Activated T-cell treated with anti-CD3 and anti-CD28 coated beads for 1 hour (primary cell): ENCODE measurements at places on chromosomes 3 and 15.

- DNase-seq: peak; percentile 37
These were observed 762 bp downstream of the CTNNB1 start for GRCh38 chr3:41199866-41200668.

GRCh38 chr3:20325563-20325962, 139.6 kb upstream of the SGO1 start:
- no peak for DNase-seq

DNA sequence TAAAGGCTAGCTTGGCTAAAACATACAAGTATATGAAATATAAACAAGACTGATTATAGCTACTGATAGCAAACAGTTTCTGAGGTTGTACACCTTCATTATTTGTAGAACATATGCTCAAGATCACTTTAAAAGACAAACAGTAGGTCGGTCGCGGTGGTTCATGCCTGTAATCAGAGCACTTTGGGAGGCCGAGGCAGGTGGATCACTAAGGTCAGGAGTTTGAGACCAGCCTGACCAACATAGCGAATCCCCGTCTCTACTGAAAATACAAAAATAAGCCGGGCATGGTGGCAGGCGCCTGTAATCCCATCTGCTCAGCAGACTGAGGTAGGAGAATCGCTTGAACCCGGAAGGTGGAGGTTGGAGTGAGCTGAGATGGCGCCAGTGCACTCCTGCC, 80.3 kb downstream of the SMARCC1 start:
- DNase-seq: no peak

DNA sequence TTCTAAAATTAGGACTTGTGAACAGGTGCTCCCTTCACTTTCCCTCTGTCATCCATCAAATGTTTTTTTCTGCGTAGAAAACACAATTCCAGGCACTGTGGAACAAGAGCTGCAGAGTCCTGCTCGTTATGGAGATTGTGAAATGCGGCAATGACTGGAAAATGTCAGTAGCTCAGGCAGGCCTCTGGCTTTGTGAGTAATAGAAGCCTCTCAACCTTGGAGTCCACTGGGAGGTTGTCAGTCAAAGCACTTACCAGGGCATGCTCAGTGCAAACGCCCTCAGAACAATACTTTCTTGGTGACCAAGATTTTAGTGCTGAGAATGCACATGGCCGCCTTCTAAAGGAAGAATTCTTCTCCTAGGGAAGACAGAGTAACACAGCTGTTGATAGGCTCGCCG, 26.7 kb upstream of the MED12L start:
- DNase-seq: no peak

DNA sequence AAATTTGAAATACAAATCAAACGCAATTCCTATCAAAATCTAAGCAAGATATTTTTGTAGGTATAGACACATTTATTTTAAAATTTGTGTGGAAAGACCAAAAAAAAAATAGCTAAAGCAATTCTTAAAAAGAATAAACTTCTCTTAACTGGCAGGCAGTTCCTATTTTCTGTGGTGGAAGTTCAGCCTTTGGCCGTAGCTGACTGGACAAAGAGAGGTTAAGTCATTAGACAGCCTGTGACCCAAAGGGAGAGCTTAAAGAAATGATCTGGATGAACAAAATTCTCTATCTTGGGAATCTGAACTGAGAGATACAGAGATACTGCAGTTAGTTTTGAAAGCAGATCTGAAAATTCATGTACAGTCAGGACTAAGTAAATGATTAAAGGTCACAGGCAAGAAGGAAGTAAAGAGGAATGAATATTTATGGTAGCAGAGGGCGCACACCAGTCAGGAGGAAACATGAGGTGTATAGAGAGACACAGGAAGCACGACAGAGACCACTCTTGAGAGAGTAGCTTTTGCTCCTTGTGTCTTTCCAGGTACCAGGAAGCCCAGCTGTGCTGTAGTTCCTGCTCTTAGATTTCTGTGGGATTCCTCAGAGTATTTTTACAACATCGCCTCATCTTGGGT, 57.5 kb downstream of the TPRG1 start:
- DNase-seq: no peak

- no peak for DNase-seq
These were observed 917.6 kb downstream of the EPHA3 start for GRCh38 chr3:90025019-90025418.

- DNase-seq: no peak
These were observed 172.0 kb downstream of the STT3B start for GRCh38 chr3:31704591-31705179.

DNA sequence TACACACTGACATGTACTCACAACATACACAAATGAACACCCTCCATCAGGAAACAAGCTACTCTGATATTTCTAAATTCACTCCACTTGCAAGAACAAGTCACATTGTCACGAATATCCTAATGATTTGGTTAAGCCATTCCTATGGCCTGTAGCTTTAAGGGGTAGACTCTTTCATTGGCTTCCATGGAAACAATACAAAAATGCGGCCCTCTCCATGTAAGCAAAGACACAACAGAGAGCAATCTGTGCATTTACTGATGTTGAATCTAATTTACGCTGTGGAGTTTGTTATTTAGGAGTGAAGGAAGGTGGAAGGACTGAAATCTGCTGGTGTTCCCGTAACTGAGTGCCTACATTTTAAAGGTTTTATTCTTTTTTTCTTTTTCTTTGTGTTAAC, 114.5 kb downstream of the FMN1 start:
- DNase-seq: no peak

- DNase-seq: no peak
These were observed 3.9 kb upstream of the PARP14 start for GRCh38 chr3:122676759-122677158.

DNA sequence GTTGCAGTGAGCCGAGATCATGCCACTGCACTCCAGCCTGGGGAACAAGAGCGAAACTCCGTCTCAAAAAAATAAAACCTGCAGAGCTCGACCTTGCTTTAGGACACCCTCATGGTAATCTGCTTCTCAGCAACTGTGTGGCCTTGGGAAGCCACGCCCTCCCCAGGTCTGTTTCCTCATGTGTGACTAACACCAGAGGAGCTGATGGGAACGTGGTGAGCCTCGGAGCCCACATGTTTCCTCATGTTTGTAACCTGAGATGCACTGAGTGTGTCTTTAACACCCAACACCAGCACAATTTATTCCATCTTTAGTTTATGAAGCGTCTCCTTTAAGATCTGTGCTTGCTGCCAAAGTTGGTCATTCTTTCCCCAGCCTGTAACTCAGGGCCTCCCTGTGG, 142.8 kb downstream of the OCA2 start:
- no peak for DNase-seq

GRCh38 chr3:22606461-22606860, 596.7 kb upstream of the UBE2E2 start:
- DNase-seq: no peak

- no peak for DNase-seq
These were observed 537.3 kb downstream of the EPHA3 start for GRCh38 chr3:89644716-89645115.

- peak; percentile 51 for DNase-seq
These were observed 1.1 kb upstream of the IGF1R start for GRCh38 chr15:98647026-98647773.

GRCh38 chr15:70892912-70893560, 410 bp downstream of the LRRC49 start:
- no peak for DNase-seq

DNA sequence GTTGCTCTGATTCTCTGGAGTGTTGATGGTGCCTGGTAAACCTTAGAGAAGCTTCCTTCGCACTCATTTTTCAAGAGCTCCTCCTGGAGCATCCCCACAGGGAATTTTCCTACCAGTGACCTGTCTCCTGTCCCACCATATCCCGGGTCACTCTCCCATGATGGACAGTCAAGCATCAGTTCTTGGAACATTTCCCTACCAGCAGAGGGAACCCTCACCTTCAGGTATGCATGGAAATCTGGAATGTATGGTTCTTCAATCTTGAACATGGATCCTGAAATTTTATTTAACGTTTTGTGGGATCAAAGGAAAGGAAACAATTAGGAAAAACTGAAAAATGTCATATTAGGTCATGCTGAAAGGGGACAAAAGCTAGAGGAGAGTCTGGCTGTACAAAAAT, 153.8 kb downstream of the SPATA16 start:
- DNase-seq: no peak

DNA sequence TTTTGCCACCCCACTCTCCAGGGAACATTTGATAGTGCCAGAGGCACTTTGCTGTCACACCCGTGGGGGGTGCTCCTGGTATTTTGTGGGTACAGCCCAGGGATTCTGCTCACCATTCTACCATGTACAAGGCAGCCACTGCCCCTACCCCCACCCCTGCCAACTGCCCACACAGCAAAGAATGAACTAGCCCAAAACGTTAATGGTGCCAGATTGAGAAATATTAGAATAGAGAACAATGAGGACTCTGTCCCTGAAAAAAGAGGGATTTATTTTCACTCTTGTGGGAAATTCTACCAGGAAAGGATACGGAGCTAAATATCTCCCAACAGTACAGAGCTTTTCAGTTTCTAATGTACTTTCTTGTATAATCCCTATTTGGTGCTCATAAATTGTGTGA, 154.5 kb upstream of the SUCLG2 start:
- DNase-seq: no peak

GRCh38 chr3:112472691-112473090, 26.6 kb downstream of the BTLA start:
- no peak for DNase-seq

DNA sequence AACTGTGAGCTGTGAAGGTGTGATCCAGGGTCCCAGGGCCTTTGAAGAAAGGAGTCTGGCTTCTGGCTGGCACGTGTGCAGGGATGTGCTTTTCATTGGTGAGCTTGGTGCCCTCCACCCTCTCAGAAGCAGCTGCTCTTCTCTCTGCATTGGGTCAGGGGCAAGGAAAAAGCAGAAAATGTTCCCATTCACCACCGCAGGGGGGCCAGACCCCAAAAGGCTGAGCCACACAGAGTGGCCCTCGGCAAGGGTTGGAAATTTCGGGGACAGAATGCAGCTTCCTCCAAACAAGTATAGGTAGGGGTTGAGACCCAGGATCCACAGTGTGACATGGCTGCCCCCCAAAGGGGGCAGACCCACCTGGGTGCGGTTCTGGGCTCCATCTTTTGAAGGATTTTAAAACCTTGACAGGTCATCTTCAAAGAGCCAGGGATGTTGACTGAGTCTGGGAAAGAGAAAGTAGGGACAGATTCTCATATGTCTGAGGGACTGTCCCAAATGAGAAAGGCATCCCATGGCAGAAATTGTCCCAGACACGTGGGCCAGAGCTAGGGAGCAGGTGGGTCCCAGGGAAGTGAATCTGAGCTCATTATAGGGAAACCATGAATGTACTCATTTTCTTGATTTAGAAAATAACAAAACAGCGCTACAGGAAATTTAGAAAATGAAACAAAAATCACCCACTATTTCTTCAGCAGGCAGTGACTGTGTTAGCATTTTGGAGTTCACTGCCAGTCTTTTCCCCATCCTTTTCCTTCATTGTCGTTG, 2.7 kb downstream of the CSK start:
- no peak for DNase-seq

DNA sequence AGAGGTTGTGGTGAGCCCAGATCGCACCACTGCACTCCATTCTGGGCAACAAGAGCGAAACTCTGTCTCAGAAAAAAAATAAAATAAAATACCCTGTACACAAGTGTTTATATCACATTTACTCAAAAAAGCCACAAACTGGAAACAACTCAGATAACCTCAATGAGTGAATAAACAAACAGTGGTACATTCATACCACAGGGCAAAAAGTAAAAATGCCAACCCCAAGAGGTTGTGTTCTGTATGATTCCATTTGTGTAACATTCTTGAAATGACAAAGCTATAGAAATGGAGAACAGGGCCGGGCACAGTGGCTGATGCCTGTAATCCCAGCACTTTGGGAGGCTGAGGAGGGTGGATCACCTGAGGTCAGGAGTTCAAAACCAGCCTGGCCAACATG, 12.9 kb downstream of the EDC3 start:
- no peak for DNase-seq

DNA sequence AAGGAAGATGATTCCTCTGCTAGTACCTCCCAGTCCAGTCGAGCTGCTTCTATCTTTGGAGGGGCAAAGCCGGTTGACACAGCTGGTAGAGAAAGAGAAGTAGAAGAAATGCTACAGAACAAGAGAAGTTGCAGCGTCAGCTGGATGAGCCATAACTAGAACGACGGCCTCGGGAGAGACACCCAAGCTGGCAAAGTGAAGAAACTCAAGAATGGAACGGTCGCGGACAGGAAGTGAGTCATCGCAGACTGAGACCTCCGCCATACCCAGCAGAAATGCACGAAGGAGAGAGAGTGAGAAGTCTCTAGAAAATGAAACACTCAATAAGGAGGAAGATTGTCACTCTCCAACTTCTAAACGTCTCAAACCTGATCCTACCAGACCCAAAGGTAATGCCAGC, 19.0 kb upstream of the PARP14 start:
- DNase-seq: no peak

DNA sequence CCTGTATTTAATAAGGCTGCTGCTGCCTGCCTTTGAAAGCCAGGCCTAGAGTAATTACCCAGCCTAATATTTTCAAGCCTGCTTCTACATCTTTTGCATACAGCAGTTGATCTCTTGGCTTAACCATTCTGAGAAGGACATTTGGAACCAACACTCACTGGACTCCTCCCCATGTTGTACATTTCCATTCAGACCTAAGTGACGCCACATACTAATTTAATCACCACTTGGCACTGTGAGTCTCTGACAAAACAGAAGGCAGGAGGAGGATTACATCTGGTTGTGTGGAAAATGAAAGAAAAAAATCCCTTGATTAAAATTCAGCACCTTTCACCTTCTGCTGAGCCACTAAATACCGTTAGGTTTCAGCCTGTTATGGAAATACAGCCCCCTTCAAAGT, 102.2 kb upstream of the ARRDC4 start:
- DNase-seq: no peak

GRCh38 chr15:62390791-62391640, 225.9 kb upstream of the C2CD4B start:
- DNase-seq: peak; percentile 2

DNA sequence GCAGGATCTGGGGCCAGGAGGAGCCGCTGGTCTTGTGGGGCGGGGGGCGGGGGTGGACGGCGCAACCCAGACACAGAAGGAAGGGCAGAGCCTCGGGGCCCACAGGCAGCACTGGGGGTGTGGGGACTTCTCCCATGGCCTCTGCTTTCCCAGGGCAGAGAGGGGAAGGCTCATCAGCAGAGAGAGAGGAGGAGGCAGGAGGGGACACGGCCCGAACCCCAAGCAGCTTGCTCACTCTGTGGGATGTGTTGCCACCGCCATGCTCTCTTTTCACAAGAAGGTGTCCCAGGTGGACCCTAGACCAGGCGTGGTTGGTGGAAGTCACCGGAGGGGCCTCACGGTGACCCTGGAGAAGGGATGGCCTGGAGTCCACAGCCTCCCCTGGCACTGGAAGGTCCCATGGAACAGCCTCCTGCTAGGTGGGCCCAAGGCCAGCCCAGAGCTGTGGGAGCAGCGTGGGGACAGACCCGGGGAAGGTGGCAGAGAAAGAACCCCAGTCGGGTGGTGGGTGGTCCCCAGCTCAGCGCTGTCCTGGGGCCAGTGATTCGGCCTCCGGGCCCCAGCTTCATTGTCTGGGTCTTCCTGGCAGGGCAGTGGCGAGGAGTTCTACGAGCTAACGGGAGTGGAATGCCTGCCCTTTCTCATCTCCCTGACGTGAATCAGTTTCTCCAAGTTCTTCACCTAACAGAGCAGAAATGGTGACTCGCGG, 46.8 kb upstream of the PCSK6 start:
- no peak for DNase-seq
